ENCODE measurements at places on chromosomes 16 and 17.

- no peak for DNase-seq
These were observed 32.7 kb upstream of the PIK3R6 start for GRCh38 chr17:8900207-8900606.

DNA sequence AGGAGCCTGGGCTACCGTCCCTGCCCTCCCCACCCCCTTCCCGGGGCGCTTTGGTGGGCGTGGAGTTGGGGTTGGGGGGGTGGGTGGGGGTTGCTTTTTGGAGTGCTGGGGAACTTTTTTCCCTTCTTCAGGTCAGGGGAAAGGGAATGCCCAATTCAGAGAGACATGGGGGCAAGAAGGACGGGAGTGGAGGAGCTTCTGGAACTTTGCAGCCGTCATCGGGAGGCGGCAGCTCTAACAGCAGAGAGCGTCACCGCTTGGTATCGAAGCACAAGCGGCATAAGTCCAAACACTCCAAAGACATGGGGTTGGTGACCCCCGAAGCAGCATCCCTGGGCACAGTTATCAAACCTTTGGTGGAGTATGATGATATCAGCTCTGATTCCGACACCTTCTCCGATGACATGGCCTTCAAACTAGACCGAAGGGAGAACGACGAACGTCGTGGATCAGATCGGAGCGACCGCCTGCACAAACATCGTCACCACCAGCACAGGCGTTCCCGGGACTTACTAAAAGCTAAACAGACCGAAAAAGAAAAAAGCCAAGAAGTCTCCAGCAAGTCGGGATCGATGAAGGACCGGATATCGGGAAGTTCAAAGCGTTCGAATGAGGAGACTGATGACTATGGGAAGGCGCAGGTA, 762 bp downstream of the CDK12 start:
- no peak for DNase-seq

GRCh38 chr17:9872852-9873251, 32.2 kb downstream of the RCVRN start:
- no peak for DNase-seq

- no peak for DNase-seq
These were observed 11.5 kb upstream of the C17orf113 start for GRCh38 chr17:42061646-42062487.

GRCh38 chr16:88505405-88506082, 52.5 kb downstream of the ZFPM1 start:
- DNase-seq, result peak; percentile 67

DNA sequence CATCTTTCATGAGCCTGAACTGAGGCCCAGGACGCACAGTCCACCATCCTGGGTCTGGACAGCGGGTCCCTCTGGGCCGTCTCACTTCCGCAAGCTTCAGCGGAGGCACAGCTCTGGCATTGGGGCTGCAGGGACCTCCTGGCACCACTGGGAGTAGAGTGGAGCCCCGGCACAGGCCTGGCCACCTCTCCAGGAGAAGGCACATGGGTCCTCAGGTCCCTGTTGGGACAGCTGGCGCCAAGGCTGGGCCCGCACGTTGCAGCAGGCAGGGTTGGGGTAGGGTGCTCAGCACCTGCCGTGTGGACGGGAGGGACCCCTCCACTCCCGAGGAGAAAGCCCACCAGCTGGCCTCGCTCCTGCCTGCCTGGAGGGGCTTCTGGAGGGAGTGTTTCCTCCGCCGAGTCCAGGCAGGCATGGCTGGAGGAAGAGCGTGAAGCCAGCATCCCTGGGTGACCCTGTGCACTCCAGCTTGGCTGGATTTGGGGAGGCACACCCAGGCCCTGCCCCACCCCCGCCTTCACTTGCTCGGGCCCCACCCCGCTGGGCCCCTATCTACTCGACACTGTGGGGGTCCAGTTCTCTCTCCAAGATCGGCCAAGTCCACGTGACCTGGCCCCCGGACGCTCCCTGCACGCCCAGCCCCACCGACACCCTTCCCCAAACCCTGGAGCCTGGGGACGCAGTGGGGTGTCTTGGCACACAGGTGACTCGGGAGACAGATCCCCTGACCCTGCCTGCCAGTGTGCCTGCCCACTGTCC, 6.6 kb upstream of the METRNL start:
- DNase-seq, result no peak

GRCh38 chr17:32518646-32519227, 31.9 kb downstream of the CDK5R1 start:
- DNase-seq, result no peak

- peak; percentile 90 for DNase-seq
These were observed 410.6 kb downstream of the ZFHX3 start for GRCh38 chr16:72637306-72637705.

GRCh38 chr17:29633886-29634285, 11.2 kb upstream of the CORO6 start:
- DNase-seq, result no peak

DNA sequence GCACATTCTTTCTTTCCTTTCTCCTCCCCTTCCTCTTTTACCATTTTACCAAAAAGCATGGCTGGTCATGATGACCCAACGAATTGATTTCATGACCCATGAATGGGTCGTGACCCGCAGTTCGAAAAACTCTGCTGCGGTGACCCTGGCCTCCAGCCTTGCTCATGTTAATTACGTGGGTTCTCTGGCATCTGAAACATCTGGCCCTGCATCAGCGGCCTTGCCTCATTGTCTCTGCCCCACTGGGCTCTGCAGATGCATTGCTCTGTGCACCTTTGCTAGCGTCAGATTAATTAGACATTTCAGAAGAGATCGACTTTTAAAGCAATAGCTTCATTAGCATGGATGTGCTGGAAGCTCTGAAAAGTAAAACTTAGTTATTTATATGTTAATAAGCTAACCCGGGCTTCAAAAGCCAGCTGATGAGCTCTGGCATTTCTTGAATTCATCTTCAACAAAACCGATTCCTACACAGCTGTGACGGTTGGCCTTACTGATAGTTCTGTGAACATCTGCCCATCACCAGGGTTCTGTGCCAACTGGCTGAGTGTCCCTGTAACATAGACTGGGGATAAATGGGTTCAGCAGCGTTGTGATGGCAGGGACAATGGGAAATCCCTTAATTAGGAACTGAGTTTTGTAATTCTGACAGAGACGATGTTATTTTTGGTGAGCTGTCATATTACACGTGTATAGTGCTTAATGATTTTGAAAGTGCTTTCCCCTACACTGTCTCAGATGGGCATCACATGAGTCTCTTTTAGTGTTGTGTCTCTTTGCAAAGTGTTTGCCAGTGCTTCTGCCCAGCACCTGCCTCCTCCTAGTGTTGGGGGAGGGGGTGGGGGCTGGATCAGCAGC, 225.9 kb upstream of the EEF2KMT start:
- peak; percentile 83 for DNase-seq

- no peak for DNase-seq
These were observed 328.1 kb downstream of the CA10 start for GRCh38 chr17:51830451-51830850.

GRCh38 chr17:28704219-28704858, 7.3 kb downstream of the PROCA1 start:
- no peak for DNase-seq

- DNase-seq, result no peak
These were observed 84.8 kb downstream of the ENGASE start for GRCh38 chr17:79159471-79159870.

DNA sequence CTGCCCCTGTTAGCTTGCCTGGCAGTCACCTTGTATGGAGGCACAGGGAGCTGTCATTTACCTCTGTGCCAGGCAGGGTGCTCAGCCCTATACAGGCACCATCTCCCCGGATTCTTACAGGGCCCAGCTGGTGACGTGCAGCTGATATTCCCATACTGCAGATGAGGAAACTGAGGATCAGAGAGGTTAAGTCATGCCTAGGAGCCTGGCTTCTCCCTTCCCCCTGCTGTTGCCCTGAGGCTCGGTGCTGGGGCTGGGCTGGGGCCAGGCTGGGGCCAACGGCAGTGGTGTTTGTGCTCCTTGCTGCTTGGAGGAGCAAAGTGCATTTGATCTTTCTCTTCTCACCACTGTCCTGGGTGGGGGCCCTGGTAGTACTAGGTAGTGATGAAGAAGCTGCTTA, 54.7 kb upstream of the IL34 start:
- DNase-seq, result no peak

- peak; percentile 95 for DNase-seq
These were observed 27.8 kb upstream of the ITGA3 start for GRCh38 chr17:50027881-50028735.

DNA sequence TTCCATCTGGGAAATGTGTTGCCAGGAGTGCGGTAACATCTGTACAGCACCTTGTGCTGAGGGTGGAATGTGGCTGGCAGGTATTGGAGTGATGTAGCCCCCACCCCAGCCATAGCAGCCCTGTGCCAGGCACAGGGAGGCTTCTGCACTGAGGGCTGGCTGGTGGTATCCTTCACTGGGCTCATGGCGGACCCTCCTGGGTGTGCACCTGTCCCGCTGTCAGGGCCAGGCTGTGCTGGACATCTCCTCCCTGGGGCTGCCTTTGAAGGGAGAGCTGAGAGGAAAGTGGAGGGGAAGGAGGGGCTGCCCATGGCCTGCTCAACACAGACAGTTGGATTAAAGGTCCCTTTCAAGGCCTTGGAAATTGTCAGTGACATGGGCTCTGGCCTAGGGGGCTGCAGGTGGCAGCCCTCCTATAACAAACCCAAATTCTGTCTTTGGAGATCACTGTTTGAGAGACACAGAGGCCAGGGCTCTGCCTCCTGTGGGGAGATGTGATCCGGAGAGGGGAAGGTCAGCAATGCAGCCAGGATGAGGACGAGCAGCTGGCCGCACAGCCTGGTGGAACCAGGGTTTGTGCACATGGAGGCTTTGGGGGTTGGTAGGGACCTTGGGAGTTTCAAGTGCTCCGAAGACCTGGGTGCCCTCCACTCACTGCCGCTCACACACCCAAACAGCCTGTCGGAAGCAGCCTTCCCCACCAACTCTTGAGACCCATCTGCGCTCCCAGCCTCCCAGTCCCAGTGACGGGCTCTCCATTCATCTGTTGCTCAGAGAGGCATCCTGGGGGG, 22.8 kb downstream of the NKD1 start:
- DNase-seq, result no peak

DNA sequence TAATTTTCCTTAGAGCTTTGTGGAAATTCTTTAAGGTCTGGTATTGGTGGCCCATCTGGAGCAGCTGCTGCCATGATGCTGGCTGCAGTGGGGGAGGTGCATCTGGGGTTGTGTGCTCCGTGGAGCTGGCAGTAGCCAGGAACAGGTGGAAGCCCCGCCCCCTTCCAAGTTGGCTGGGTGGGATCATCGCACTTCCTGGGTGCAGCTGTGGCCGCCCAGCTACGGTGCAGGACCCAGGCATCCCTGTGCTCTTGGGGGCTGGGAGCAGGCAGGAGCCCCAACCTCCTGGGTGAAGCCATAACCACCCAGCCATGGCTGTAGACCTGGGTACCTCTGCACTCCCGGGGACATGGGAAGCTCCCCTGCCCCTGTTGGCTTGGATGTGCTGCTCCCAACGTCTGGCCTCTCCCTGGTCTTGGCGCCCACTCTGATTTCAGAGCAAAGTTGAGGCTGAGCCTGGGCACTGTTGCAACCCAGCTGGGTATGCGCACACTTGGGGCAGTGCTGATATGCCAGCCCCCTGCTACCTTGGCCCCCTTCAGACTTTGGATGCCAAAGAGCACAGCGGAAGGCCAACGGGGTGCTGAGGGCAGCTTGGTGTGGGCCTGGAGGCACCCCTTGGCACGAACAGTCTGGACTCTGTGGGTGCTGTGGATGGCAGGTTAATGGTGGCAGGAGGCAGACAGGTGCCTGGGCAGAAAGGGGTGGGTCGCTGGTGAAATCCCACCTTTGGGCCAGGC, 145.2 kb downstream of the MYO1D start:
- DNase-seq, result no peak

DNA sequence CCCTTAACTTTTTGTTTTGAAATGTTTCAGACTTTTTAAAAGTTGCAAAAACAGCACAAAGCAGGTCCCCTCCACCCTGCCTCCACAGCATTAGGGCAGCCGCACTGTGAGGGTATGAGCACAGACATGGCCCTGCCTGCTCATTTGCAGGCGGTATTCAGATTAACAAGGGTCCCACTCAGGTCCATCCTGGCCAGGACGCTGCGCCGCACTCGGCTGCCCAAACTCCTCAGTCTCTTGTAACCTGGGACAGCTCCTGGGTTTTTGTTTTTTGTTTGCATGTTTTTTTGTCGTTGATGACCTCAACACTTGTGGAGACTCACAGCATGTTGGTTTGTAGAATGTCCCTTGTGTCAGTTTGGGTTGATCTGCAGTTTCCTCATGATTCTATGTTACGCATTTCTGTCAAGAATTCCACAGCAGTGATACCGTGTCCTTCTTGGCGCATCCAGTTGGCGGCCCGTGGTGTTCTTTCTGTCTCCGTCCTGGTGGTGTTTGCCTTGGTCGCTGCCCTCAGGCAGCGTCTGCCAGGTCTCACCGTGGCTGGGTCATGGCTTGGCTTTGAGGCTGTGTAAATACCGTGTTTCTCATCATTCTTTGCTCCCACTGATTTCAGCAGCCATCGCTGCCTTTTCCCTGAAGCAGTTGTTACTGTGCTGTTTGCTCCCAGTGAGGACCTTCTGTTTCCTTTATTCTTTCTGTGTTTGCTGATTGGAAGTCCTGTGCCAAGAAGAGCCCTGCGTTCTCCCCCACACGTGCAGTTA, 18.5 kb downstream of the CRAMP1 start:
- no peak for DNase-seq

GRCh38 chr17:5922476-5922875, 147.7 kb upstream of the WSCD1 start:
- no peak for DNase-seq

GRCh38 chr16:68065716-68066305, 19.4 kb upstream of the NFATC3 start:
- peak; percentile 89 for DNase-seq

GRCh38 chr16:53065461-53066061, 10.8 kb downstream of the CHD9 start:
- no peak for DNase-seq

DNA sequence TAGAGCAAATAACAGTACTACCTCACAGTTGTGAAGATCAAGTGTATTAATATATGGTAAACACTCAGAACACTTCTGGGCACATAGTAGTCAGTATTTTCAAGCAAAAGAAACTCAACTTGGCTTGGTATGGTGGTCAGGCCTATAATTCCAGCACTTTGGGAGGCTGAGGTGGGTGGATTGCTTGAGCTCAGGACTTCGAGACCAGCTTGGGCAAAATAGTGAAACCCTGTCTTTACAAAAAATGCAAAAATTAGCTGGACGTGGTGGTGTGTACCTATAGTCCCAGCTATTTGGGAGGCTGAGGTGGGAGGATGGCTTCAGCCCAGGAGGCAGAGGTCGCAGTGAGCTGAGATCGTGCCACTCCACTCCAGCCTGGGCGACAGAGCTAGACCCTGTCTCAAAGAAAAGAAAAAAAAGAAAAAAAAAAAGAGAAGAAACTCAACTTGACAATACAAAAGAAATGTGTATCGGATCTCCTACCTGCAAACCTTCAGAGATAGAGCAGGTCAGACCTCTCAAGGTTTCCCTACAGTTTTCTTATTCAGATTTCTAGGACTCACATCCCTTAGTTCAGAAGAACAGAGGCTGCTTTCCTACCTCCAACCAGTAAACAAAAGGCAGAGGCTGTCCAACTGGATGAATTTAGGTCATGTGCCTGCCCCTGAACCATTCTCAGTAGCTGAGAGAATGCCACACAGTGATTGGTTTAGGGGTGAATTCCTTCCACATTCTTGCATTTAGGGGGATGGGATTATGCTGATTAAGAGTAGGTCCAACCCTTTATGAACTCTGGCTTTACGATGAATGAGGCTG, 1.7 kb upstream of the KPNA2 start:
- peak; percentile 83 for DNase-seq

- peak; percentile 42 for DNase-seq
These were observed 8.6 kb upstream of the ABCC3 start for GRCh38 chr17:50626037-50626574.
